ENCODE measurements at places on chromosomes 2 and 18.

DNA sequence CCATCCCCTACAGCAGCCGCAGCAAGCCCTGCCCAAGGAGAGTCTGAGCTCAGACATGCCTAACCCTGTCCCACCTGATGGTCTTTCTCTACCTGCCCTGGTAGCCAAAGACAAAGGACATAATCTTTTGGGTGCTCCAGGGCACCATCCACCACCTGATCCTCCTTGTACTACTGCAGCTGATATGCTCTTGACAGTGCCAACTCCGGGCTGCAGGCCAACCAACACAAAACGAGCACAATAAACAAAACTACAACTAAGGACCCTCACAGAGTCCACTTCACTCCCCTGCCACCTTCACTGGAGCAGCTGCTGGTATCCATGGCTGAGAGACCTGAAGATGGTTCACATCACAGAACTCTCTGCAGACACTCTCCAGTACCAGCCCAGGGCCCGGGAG lies 106.3 kb downstream of the GRB14 start:
- no peak for DNase-seq

DNA sequence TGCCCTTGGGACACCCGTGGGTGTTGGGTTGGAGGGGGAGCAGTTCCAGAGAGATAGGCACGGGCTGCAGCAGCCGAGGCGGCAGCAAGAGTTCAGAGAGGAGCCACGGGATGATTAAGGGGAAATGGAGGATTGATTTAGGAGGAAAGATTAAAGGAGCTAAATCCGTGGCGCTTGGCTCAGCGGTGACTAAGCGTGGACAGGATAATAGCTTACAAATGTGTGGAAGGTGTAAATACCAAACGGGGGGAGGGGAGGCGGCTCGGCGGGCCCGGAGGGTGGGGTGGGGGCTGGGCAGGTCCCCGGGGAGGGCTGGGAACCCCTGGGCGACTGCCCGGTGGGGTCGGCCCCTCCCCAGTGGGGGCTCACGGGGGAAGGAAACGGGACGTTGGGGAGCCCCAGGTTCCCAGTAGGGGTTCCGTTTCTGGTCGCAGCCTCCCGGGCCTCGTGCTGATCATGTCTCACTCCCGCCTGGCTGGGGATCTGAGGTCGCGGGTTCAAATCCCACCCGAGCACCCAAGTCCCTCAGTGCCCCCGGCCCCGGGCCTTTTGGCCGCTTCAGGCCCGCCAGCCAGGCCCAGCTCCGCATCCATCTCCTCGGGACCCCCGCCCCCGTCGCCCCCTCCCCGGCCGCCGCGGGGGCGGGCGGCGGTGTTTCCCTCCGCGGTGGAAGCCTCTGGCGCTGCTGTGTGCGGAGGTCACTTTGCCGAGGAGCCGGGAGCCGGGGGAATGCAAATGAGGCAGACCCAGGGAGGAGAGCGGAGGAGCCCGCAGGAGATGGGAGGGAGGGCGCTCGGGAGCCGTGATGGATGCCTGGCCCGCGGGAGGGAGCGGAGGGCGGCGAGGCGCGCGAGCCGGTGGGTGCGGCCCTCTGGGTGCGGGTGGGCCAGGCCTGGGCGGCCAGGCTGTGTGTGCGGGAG lies 8.1 kb downstream of the ASIC4 start:
- DNase-seq, result peak; percentile 44

DNA sequence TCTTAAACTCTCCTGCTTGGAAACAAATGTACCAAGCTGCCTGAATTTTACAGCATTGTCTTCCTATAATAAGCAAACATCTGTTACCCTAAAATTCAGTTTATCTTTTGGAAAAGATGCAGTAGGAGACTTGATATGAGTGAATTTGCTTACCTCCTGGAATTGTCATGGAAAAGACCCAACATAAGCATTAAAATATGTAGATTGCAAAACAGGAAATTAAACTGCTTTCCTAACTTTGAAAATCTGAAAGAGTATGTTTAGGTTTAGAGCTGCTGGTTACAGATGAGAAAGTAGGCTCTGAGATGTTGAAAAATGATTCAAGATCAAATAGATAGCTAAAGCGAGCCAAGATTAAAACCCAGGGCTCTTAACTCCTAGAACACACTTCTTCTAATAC lies 316.5 kb downstream of the SOX11 start:
- peak; percentile 5 for DNase-seq

DNA sequence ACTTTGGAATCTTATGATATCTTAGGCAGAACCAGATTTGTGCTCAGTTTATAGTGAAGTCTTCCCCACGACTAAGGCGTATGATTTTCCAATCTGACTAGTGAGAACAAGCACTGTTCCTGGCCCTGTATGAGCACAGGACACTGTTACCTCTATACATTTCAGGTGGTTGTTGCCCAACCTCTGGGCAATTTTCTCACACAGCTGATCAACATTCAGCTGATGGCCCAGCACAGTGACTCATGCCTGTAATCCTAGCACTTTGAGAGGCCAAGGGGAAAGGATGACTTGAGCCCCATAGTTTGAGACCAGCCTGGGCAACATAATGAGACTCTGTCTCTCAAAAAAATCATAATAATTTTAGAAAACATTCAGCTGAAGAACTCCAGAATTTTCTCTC lies 119.5 kb downstream of the ASXL3 start:
- no peak for DNase-seq

DNA sequence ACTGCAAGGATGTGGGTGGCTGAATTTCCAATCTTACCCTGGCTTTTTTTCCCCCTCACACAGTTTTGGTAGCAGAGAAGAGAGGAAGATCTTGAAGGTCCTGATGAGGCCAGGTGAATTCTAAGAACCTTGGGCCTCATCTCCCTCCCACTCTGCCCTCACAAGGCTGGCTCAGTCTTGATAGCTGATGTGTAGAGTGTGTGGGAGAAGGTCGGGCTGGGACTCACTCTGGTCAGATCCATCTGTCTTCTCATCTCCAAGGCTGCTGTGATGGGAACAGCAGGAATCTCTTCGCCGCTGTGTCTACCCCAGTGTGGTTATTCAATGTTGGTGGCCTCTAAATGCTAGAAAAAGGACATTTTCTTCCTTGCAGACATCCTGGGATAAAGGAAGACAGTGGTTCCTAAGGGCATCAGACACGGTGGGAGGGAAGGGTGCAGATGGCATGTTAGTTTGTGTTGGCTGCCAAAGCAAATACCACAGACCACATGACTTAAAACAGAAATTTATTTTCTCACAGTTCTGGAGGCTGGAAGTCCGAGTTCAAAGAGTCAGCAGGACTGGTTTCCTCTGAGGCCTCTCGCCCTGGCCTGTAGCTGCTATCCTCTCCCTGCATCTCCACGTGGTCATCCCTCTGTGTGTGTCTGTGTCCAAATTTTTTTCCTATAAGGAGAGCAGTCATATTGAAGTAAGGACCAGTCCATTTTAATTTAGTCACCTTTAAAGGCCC lies 37.6 kb upstream of the MGAT4A start:
- DNase-seq, result peak; percentile 52

GRCh38 chr2:110113961-110114591 lies 1.5 kb downstream of the MALL start:
- DNase-seq, result no peak

DNA sequence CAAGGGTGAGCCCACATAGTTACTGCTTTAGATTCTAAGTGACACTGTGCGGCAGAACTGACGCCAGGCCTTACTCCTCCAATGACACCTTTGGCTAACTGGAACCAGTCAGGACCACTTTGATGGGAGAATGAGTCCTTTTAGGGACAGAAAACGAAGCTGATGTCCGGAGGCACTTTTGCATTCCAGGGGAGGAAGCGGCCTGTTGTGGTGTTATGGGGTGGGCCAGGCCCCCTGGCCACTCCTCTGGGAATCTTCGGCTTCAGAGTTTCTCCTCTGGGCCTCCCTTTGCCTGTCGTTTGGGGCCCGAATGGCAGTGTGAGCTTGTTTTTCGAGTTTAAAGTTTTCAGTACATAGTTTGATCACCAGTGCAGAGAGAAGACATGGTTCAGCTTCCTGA lies 65.9 kb downstream of the MBP start:
- no peak for DNase-seq

- peak; percentile 58 for DNase-seq
These were observed 328.2 kb upstream of the COL3A1 start for GRCh38 chr2:188645986-188646385.

GRCh38 chr2:26807788-26808460 lies 22.1 kb downstream of the CENPA start:
- DNase-seq, result peak; percentile 45

GRCh38 chr18:69161383-69162028 lies 239.2 kb upstream of the DOK6 start:
- DNase-seq, result peak; percentile 72

DNA sequence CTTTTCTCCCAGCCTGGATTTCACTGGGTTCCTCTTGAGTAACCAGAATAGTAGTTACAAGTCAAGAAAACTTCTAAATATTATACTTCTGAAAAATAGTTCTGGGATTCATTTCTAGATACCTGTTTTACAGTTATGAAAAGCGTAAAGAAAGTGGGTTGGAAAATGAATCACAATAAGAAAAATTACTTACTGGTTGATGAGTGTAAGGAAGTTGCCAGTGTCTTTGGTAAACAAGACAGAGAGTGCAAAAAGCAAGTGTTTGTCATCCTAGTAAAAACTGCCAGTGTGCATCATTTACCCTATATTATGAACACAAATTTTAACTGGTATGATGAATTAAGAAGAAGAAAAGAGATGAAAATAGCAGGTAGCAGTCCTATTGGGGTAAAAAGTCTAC lies 88.9 kb downstream of the R3HDM1 start:
- no peak for DNase-seq

All from choroid plexus epithelial cell (primary cell).